ENCODE measurements at places on chromosomes 6 and 20.

DNA sequence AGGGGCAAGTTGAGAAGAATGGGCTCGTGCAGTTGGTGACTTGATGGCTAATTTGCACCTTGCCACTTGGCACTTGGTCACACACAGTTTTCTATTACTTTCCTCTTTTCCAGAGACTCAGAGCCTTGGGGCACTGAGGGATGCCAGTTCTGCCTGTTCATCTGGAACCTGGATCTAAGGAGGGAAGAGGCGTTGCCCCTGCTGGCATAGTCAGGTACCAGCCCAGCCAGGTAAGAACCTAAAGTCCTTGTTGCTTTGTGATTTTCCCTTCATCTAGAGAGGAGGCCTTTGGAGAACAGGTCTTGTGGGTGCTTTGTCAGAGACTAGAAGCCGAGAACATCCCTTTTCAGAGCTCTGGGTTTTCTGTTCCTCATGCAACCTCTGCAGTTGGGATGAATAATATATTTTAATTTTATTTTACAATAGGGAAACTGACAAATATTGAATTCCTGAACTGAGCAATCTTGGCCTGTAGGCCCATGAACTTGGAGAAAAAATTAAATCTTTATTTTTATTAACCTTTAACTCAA lies 11.4 kb downstream of the SYTL3 start:
- DNase-seq, result no peak

GRCh38 chr6:40295251-40295950 lies 291.8 kb downstream of the LRFN2 start:
- no peak for DNase-seq

- DNase-seq, result no peak
These were observed 35.9 kb downstream of the MOXD1 start for GRCh38 chr6:132365281-132365907.

DNA sequence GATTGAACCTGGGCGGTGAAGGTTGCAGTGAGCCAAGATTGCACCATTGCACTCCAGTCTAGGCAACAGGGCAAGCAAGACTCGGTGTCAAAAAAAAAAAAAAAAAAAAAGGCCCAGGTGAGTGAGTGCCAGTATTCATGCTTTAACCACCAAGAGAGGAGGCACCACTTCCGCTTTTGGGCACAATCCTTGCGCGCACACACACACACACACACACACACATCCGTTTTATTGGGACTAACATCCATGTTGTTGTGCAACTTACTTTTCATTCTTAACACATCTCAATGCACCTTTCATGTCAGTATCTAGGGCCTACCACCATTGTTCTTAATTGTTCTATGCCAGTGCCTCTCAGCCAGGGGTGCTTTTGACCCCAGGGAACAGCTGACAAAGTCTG lies 263.0 kb downstream of the CDC5L start:
- no peak for DNase-seq

DNA sequence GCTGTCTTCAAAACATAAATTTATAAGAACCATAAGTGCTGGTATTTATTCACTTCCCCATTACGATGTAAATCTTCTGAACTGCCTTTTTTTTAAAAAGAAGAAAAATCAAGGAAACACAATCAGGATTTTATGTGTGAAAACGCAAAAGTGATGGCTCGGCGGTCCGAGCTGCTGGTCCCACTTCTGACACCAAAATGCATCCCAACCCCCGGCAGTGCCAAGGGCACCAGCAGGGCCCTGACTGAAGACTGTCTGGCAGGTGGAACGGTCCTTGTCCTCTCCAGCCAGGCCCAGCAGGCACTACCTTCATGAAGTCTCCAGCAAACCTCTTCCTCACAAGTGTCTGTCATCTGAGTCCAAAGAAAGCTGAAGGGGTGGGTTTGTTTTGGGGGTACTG lies 41.2 kb downstream of the TBC1D7 start:
- no peak for DNase-seq

DNA sequence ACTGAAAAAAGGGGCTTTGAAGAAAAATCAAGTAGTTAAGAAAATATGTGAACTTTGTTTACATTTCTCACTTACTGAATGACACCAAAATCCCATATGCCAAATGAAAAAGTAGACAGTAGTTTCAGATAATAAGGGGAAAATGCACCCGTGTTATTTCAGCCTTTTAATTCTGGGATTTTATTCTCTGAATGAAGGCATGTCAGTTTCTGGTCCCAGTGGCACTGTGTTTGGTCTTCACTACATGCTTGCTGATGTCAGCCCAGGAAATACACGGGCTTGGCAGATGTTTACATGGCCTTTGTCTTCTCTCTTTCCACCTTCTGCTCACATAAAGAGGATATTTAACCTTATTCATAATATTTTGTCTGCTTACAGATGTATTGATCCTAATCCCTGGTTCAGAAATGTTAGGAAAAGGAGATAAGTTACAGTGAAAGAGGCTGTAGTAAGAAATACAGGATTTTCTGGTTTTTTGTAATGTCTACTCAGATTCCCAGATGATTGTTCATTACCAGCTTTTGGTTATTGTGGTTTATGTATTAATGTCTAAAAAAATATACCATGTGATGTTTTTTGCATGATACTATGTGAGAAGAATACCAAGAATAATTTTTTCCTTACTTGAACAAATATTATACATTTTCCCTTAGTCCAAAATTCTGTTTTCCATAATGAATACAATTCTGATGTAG lies 27.7 kb downstream of the DSE start:
- no peak for DNase-seq

GRCh38 chr6:116314878-116315277 lies 35.1 kb upstream of the TSPYL1 start:
- DNase-seq, result no peak

DNA sequence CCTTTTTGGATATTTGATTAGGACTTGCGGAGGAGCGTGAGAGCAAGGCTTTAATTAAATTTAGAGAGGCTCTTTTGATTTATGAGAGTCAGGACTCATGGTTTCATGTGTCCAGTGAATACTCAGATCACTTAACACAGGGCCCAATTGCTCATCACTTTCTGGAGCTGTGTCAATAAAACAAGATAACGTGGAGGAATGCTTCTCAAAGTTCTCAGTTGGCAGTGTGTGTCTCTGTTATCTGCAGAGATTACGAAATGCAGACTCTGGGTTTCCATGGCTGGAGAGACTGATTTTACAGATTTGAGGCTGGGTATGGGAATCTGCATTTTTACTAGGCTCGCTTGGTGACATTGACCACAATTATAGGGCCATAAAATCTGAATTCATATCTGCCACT lies 335.8 kb upstream of the FLRT3 start:
- no peak for DNase-seq

- DNase-seq, result no peak
These were observed 121.2 kb downstream of the GFRAL start for GRCh38 chr6:55448451-55448850.

DNA sequence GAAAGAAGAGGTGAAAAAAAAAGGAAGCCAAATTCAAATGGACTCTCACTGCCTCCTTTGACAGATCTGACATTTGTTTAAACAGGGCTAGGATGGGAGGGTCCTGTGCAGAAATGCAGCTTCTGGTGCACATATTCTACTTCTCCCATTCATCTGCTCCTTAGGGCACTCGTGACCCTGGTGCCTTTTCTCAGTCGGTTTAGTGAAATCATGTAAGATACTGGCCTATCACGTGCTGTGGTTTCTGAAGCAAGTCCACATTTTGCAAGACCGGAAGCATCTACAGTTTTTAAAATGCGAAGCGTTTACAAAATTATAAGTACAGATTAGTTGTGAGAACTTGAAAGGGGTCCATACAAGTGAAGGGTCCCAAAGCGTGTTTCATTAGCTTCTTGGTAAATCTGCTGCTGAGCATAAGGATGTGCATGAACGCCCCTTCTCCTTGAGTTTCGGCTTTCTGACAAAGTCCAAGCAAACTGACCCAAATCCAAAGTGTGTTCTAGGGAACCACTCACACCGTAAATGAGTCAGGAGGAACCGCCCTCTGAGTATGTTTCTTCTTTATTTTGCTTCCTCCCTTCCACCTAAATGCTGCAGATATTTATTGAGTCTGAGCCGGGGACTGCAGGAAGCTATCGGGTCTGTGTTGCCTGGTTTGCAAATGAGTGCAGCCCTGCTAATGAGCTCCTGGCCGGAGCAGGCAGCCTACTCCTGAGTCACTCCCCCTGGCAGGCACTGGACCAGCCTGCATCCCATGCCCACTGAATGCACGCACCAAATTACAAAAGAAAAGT lies 323.8 kb upstream of the JARID2 start:
- DNase-seq, result no peak

- no peak for DNase-seq
These were observed 11.5 kb downstream of the SDC4 start for GRCh38 chr20:45336530-45337366.

DNA sequence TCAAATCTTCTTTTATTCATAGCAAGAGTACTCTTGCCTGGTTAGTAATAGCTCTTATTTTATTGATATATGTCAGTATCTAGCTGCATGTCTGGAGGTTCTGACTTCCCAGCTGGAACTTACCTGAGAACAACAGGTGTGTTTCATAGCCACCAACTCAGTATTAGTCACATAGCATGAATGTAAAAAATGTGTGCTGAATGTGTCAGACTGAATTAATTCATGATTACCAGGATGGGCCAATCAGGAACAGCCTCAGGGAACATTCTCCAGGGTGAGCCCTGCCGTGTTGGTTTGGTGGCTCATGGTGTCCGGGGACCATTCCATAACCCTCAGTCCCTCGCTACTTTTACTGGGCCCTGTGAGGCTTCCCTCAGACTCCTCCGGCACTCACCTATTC lies 99.7 kb downstream of the TULP4 start:
- DNase-seq, result no peak

DNA sequence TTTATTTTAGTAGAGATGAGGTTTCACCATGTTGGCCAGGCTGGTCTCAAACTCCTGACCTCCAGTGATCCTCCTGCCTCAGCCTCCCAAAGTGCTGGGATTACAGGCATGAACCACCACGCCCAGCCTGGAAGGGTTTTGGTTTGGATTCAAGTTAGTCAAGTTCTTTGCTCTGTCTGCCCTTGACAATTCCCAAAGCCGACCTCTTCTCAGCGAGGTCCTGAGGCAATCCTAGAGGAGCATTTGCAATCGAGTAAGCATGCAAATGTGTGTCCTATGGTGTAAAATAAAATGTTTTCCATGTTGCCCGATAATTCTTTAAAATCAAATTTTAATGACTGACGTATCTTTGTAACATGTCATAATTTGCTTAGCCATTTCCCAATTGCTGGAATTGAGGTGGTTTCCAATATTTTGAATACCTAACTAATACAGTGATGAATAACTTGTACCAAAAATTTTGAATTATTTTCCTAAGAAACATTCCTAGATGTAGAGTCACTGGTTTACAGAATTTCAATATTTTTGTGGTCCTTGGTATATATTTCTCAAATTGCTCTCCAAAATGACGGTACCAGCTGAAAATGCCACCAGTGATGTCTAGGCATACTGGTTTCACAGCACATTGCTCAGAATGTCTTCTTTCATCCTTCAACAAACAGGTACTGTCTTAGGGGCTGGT lies 38.7 kb downstream of the GTF2H5 start:
- no peak for DNase-seq

DNA sequence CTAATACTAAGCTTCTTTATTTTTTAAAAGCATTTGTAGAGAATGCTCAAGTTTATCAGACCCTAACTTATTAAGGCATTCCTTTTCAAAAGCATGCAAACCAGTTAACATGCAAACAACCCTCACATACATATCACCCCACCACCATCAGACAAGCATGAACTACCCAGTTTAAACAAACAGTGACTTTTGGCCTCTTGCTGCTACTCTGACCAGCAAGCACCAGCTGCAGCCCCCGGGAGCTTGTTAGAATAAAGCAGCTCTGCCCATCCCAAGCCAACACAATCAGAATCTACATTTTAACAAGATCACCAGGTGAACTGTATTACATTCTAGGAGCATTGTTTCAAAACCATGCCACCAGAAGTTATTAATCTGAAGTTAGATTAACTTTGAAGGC lies 5.9 kb upstream of the NUP153 start:
- DNase-seq, result no peak

GRCh38 chr6:12950976-12951375 lies 234.4 kb downstream of the PHACTR1 start:
- DNase-seq, result no peak

DNA sequence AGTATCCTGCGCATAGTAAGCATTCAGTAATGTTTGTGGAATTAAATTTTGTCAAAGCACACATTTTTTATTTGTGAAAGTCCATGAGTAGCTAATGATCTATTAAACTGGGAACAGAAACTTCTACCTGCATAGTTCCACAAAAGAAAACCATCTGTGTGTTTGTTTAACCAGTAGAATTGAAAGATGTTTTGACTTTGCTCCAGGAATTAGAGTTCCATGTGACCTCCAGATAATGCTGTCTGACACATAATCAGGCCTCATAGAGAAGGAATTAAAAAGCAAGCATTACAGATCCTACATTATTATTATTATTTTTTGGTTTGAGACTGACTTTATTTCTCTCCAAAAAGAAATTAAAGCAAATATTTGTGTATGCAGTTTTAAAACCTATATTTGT lies 126.5 kb downstream of the PACRG start:
- DNase-seq, result no peak

GRCh38 chr6:3310051-3310448 lies 51.3 kb downstream of the PSMG4 start:
- no peak for DNase-seq

DNA sequence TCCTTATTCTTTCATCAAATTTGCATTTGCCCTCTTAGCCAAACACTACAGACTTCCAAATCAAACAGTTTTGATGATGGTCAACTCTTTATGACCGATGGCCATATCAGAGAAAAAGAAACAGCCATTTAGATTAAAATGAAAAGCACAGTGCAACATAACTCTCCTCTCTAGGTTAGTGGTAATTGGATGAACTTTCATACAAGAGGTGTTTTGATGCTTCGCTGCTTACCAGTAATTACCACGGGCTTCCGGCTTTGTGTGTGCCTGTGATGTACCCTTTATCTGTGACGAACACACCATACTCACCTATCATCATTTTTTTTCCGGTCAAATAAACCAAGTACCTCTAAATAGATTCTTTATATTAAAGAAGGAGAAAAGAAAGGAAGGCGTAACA lies 181.8 kb downstream of the FOXA2 start:
- no peak for DNase-seq

DNA sequence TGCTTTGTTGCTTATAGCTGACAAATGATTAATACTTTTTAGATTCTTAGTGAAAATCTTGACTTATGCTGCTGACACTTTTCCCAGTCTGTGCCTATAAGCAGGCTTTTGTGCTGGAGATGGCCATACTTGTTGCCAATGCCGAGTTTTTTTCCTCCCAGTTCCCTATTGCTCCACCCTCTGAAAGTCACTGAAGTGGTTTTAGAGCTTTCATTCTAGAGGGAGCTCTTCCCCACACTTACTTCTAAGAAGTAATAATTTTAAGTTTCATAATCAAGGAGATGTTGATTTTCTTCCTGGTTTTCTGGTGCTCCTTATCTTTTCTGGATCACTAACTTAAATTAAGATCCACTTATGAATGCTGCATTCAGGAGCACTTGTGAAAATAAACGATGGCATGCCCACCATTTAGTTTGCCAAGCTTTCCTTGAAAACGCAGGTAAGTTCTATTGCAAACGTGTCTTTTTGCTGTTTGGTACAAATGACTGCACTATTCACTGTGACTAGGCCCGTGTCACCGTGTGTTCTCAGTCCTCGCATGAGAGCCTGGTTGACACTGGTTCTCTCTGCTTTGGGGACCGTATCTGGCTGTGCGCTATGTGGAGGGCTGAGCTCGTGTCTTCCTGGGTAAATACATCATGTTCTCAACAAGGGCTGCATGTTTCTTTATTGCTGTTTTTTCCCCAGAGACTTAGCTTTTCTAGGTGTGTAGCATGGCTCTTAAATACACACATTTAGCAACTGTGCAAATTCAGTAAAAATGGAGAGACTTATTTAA lies 50.2 kb downstream of the GFRA4 start:
- DNase-seq, result no peak
